PC-3 (cell line): ENCODE measurements at places on chromosomes 4 and X. TPM values are rescaled to one million over a fixed set of nuclear protein-coding genes. Genes with fewer than 3 reads are reported as not detected.
A peak's percentile ranks its signal among the peaks of the same experiment; 100 is the strongest.

- DNase-seq = no peak
- no peak overlapping the region for H3K4me3 ChIP-seq
- H3K4me1 ChIP-seq = no peaks in the 10 kb centered on the region
- H3K36me3 ChIP-seq = no peaks in the 10 kb centered on the region
- no peaks in the 10 kb centered on the region for H3K27me3 ChIP-seq
These were observed 16.5 kb downstream of the DHRSX start for GRCh38 chrX:2484256-2484655.

GRCh38 chr4:144650311-144651005 lies 4.5 kb downstream of the HHIP start:
- H3K27me3 ChIP-seq = peaks cover 44% of the 10 kb centered on the region
- no peak overlapping the region for H3K4me3 ChIP-seq
- H3K36me3 ChIP-seq = no peaks in the 10 kb centered on the region
- DNase-seq = no peak
- H3K4me1 ChIP-seq = no peaks in the 10 kb centered on the region

NUDT10 gene
- total RNA-seq = 0.22 and 0.40 TPM in 2 replicates

GRCh38 chrX:51847463-51847862 lies 46.0 kb upstream of the MAGED1 start:
- no peak overlapping the region for H3K27ac ChIP-seq
- H3K4me3 ChIP-seq = no peak overlapping the region
- no peaks in the 10 kb centered on the region for H3K27me3 ChIP-seq

GRCh38 chrX:14363728-14364127 lies 165.6 kb upstream of the GLRA2 start:
- no peaks in the 10 kb centered on the region for H3K4me1 ChIP-seq
- no peak overlapping the region for H3K27ac ChIP-seq
- DNase-seq = peak; percentile 8
- H3K27me3 ChIP-seq = no peaks in the 10 kb centered on the region
- no peak overlapping the region for H3K4me3 ChIP-seq

DNA sequence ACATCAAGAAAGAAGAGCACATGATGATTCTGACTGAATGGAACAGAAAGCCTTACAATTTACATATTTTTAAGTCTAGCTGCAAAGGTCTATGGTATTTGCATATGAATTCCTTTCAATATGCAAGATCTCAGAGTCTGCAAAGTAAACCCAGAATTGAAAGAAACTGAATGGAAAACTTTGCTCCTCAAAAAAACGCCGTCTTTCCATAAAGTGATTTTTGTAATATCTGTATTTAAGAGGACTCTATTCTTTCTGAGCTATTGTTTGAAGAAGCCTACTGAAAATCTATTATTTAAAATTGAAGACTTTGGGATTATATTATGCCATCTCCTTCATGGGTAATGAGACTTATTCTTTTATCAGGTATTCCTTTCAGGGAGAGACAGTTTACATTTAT lies 1894.4 kb downstream of the STIM2 start:
- DNase-seq = no peak
- no peak overlapping the region for H3K4me3 ChIP-seq
- no peaks in the 10 kb centered on the region for H3K27me3 ChIP-seq
- H3K36me3 ChIP-seq = no peaks in the 10 kb centered on the region
- no peak overlapping the region for H3K27ac ChIP-seq

DNA sequence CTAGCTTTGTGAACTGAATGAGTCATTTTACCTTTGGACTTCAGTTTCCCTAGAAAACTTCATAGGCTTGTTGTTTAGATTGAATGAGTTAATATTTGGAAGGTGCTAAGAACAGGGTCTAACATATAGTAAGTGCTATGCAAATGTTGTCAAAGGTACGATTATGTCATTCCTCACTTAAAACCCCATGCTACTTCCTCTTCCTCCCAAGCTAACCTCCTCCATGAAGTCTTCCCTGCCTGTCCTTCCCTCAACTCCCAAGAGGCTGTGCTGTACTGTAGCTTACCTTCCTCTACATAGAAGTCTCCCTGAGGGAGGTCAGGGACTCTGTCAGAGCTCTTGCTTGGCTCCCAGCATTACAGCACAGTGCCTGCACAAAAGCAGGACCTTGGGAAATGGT lies 103.4 kb upstream of the PJA1 start:
- no peak overlapping the region for H3K4me3 ChIP-seq
- H3K27ac ChIP-seq = no peak overlapping the region

GRCh38 chrX:9647431-9647830 lies 118.2 kb downstream of the GPR143 start:
- no peak for DNase-seq
- H3K4me1 ChIP-seq = no peaks in the 10 kb centered on the region
- no peaks in the 10 kb centered on the region for H3K36me3 ChIP-seq
- no peak overlapping the region for H3K4me3 ChIP-seq
- no peak overlapping the region for H3K27ac ChIP-seq

MND1 gene
- 7.9 and 8.9 TPM in 2 replicates for total RNA-seq

DNA sequence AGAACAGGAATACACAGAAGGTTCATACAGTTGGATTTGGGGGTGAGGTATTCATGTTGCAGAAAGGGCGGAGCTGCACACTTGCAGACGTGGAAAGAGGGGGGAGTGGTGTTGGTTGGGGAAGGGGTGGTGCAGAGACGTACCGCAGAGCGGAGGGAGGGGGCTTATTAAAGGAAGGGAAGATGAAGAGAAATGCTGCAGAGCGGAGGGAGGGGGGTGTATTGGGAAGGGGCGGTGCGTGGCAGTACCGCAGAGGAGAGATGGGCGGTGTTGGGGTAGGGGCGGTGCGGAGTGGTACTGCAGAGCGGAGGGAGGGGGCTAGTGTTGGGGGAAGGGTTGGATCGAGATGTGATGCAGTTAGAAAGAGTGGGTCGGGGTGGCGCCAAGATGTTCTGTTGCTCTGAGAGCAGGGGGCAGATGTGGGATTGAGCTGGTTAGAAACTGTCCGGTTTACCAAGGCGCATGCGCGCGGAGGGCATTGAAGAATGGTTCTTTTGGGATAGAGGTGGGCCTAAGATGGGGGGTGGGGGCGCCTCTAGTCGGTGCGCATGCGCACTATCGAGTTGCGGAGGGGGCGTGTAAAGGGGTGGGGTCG lies 900 bp downstream of the TRO start:
- H3K36me3 ChIP-seq = no peaks in the 10 kb centered on the region
- DNase-seq = no peak
- no peak overlapping the region for H3K27ac ChIP-seq
